ENCODE measurements at places on chromosomes 12 and 14.

GRCh38 chr14:89519040-89519439 is 102.0 kb upstream of the FOXN3 start:
- no peak for DNase-seq

DNA sequence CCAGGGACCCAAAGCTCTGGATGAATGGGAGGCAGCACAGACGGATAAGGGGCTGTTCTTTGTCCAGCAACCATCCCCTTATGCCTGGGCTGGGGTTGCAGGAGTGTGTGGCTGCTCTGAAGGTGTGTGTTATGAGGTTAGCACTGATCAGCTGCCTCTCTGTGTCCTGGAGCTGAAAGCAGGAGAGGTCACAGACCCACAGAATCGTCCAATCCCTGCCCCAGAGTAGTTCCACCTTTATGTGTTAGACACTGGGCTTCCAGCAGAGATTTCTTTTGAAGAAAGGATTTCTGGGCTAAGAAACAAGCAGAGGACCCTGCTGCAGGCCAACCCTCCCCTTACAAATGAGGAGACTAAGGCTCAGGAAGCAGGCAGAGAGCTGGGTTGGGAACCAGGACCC is 62.4 kb downstream of the ARL6IP4 start:
- no peak for DNase-seq

- DNase-seq: no peak
These were observed 4.2 kb downstream of the SPRYD3 start for GRCh38 chr12:53074999-53075370.

- DNase-seq: no peak
These were observed 148.8 kb downstream of the SLC38A4 start for GRCh38 chr12:46676797-46677520.

- DNase-seq: no peak
These were observed 54.9 kb upstream of the GPR68 start for GRCh38 chr14:91299121-91300115.

GRCh38 chr12:46555406-46555852 is 182.9 kb upstream of the SLC38A2 start:
- no peak for DNase-seq

DNA sequence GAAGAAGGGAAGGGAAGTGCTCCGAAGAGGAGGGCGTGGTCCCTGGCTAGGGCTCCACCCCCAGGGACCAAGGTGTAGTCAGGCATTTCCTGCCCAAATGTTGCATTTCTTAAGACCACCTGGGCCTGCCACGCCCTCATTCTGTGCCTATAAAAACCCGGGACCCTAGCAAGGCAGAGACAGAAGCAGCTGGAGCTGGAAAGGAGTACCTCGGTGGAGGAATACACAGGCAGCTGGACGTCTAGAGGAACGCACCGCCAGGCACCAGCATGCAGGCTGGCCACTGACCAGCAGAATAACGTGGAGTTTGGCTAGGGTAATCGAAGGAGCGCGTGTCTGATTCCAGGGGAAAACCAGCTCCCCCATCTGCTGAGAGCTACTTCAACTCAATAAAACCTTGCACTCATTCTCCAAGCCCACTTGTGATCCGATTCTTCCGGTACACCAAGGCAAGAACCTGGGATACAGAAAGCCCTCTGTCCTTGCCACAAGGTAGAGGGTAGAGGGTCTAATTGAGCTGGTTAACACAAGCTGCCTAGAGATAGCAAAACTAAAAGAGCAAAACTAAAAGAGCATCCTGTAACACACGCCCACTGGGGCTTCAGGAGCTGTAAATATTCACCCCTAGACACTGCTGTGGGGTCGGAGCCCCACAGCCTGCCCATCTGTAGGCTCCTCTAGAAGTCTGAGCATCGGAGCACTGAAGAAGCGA is 21.0 kb downstream of the CFL2 start:
- peak; percentile 24 for DNase-seq

DNA sequence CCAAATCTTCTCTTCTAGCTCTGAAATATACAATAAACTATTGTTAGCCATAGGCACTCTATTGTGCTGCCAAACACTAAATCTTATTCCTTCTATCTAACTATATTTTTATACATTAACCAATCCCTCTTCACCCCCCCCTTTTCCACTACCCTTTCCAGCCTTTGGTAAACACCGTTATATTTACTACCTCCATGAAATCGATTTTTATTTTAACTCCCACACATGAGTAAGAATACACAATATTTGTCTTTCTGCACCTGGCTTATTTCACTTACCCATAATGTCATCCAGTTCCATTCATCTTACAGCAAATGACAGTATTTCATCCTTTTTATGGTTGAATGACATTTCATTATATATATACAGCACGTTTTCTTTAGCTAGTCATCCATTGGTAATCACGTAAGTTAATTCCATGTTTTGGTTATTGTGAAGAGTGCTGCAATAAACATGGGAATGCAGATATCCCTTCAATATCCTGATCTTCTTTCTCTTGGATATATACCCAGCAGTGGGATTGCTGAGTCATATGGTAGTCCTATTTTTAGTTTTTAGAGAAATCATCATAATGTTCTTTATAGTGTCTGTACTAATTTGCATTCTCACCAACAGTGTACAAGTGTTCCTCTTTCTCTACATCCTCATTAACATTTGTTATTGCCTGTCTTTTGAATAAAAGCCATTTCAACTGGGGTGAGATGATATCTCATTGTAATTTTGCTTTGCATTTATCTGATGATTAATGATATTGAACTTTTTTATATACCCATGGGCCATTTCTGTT is 34.2 kb upstream of the PLBD1 start:
- DNase-seq: no peak

DNA sequence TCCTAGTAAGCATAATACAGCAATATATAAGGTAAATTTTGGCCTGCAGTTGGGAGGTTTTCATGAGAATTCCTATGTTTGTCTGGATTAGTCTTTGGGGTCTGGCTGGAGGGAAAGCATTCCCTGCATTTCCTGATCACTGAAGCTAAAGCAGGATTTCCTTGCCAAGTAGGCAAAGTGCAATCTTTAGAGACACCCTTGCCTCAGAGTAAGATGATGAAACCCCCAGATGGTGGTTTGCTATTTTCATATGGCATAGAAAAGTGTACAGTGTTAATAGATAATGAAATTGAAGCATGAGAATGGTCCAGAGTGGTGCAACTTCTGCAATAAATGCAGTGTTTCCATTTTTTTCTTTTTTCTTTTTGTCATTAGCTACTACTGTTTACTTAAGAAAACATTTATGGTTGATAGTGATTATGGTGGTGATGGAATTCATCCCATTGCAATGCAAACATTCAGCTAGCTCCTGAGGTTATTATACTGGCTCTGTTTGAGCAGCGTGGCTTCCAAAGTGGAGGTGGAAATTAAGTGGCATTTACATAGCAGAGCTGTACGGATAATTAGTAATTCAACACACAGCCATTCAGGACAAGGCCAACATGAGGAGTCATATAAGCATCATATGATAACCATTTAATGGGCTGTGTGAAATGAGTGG is 276.3 kb downstream of the DUSP6 start:
- DNase-seq: no peak

- no peak for DNase-seq
These were observed 54.9 kb downstream of the CMKLR1 start for GRCh38 chr12:108284163-108284562.

DNA sequence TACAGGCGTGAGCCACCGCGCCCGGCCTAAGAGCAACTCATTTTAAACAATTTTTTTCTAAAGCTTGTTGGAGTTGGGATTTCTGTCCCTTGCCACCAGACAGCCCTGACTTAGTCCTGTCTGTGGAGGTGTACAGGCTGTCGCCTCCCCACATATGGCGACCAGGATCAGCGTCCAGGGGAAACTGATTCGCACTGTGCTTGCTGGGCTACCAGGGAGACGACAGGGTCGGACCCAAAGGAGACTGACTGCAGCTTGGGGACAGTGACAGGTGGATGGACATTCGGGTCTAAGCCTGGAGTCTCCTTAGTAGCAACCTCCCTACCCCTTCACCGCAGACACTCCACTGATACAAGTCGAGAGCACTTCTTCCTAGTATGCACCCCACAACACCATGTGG is 40.3 kb downstream of the TRAFD1 start:
- no peak for DNase-seq

DNA sequence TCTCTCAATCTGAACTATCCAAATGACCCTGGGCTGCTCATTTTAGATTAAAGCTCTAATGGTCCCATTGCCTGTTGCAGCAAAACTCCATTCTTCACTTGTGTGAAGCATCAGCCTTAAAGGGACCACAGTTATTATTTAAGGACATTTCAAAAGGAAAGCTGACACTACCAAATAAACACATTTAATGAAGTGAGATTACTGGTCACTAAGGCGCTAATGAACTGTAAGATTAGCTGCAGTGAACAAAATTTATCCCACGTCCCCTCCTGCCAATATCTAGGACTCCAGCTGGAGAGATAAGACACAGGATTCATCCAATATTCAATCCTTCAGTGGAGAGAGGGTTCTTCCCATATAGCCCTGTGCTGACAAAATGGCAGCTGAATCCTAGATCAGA is 1029.2 kb upstream of the SEL1L start:
- DNase-seq: no peak

DNA sequence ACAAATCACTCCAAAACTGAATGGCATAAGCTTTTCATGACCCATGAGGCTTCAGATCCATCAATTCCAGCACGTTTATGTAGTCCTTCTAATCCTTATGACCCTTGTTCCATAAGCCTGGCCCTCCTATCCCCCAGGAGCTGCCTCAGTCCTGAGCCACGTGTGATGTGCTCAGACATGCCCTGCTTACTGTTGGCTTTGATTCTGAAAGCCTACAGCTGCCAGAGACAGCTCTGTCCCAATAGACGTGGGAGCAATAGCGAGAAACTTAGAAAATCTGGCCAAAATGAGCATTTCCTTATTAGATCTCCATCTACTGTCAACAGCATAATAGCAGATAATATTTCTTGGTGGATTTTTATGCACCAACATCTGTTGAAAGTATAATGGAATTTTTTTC is 33.2 kb downstream of the DUSP6 start:
- no peak for DNase-seq

DNA sequence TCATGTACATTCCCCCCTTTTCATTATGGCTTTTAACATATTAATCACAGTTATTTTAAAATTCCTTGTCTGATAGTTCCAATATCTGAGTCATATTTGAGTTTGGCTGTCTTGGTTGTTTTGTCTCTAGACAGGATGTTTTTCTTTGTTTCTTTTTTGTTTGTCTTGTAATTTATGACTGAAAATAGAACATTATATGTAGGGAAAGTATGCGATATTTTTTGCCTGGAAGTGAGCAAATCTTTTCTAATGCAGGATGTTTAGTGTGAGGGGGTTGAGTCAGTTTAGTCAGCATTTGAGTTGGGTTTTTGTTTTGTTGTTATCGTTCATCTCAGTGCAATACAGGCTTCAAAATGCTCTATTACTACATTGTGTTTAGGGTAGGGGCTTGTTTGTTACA is 239.7 kb downstream of the SNAPC1 start:
- DNase-seq: no peak

- no peak for DNase-seq
These were observed 9.5 kb downstream of the TMEM132C start for GRCh38 chr12:128276471-128276870.

DNA sequence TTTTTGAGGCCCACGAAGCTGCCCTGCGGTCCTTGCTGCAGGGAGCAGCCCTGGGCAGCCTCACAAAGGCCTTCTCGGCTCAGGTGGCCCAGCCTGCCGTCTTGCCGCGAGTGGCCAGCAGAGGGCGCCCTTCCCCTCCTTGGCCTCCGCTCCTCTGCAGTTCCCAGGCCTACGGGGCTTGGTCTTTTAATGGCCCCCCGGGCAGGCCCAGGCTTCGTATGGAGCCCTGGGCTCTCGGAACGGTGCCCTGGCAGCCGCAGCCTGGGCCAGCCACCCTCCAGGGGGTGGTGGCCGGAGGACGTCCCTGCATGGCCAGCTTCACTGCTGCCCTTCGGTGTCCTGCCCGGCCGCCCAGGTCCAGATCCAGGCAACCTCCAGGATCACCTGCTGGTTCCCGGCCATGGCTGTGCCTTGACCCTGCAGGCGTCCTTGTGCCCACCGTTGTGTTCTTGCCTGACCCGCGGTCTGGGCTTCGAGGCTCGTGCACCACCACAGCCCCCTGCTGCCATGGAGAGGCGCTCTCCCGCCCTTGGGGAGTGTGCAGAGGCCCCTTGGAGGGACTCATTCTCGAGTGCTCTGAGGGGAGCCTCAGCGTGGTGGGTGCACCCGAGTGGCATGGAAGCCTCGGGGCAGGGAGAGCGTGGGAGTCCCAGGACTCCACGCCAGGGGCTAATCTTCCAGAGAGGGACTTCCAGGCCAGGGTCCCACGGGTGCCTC is 9.4 kb downstream of the ASPG start:
- peak; percentile 82 for DNase-seq

DNA sequence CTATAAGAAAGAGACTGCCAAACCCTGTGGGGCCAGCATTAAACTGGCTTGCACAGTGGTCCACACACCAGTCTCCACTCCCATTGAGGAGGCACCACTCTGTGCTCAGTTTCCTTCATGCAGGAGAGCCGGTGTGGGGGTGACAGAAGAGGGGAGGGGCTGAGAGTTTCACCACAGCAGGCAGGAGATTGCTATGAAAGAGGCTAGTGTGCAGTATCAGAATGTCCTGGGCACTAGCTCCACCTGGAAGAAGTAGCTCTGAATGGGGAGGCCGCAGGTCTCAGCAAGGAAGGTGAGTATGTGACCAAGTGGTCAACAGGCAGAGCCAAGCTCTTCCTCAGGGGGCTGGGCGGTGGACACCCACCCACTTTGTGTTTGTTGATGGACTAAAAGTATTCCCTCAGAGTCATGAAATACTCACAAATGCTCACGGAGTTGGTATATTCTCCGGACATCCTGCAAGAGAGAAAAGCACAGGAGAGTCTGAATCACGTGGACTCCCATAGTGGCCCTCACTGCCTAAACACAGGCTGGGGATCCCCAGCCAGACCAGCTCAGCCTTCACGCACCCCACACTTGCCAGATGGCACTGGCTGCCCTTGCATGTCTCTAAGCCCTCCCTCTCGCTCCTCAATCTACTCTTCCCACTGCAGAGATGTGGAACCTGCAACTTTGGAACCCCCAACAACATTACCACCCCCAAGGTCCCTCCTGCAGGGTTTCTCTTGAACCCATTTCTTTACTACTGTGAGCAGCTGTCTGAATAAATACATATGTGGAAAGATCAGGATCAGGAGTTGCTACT is 7.8 kb upstream of the KRT72 start:
- no peak for DNase-seq

DNA sequence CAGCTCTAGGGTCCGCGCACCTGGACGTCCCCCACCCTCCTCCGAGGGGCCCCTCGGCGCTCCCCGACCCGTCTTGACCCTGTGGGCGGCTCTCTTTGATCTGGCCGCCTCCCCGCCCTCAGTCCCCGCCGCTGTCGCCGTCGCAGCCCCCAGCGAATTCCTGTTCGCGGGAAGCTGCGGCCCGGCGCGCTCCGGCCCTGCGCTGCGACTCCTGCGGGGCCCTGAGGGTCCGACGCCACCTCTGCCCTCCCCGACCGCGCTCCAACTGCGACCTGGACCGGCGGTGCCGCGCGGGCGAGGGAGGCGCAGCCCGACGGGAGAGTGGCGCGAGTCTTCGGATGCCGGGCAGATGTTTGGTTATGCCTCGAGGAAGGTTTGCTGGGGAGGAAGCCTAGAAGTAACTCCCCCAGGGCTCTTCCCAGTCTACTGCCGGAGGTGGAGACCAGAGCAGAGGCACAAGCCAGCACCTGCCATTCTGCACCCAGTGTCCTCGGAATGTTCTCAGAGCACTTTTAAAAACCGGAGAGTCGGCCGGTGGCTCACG is 440 bp upstream of the ISM2 start:
- DNase-seq: peak; percentile 38

All from KBM-7 (cell line).